Amniotic stem cell (primary cell): ENCODE measurements at places on chromosomes 13 and 19.

DNA sequence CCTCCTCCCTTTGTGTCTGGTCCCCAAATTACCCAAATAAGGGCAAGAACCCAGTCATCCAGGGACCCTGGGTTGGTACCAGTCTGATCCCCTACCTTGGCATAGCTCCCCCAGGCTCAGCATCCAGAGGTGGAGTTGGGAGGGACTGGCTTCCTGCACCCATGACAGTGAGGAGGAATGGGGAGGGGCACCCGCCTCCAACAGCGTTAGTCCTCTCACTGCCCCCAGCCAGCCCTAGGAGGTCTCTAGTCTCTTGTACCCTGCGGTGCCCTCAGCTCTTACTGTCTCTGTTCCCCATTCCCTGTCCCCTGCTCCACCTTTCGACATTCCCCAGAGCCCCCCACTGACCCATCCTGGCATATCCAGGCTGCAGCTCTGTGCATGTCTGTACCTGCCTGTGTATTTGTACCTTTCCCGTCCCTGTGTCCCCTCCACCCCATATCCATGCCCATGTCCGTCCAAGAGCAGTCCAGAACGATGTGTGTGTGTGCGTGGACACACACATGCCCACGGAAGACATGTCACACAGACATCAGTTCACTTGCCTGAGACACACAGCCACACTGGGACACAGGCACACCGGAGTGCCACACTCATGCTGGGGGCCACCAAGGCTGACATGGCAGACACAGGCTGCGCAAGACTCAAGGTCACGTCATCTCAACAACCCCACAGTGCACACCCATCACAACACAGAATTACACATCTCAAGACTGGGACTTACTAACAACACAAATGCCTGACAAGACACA, 17.8 kb downstream of the ERFL start:
- DNase-seq: no peak

GRCh38 chr19:30145467-30145866, 203.4 kb downstream of the URI1 start:
- no peak for DNase-seq

DNA sequence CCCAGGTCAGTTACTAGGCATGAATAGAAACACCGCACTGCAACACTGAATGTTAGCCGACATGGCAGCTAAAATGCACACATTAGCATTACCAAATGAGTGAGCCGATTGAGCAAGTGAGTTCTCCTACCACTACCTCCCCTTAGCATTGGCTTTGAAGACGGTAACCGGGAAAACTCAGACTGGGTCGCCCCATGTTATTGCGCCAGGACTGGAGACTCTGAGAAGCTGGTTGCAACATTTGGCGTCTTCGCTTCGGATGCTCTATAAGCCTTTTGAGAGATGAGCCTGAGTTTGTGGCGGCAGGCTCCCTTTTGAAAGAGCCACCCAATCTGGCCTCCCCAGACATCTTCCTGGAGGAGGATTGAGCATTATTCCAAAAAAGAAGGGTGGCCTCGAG, 68.5 kb upstream of the POMP start:
- no peak for DNase-seq

- no peak for DNase-seq
Observed at GRCh38 chr19:2126879-2127518, 24.4 kb downstream of the AP3D1 start.

DNA sequence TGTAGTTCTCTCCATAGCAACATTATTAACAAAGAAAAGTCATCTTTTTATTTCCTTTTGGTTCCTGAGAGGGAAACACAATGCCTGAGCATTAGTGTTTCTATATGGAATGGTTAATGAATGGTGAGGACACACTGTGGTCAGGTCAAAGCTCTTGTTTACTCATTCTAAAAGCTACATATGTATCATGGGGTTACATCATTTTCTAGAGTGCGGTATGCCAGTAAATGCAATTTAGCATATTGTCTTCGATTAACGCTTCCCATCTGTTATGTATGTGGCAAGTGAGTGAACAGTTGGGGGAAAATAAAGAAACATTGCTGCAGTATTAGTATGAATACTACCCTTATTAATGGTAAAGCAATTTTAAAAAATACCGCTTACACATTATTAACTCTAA, 1152.2 kb upstream of the SPRY2 start:
- DNase-seq: no peak

DNA sequence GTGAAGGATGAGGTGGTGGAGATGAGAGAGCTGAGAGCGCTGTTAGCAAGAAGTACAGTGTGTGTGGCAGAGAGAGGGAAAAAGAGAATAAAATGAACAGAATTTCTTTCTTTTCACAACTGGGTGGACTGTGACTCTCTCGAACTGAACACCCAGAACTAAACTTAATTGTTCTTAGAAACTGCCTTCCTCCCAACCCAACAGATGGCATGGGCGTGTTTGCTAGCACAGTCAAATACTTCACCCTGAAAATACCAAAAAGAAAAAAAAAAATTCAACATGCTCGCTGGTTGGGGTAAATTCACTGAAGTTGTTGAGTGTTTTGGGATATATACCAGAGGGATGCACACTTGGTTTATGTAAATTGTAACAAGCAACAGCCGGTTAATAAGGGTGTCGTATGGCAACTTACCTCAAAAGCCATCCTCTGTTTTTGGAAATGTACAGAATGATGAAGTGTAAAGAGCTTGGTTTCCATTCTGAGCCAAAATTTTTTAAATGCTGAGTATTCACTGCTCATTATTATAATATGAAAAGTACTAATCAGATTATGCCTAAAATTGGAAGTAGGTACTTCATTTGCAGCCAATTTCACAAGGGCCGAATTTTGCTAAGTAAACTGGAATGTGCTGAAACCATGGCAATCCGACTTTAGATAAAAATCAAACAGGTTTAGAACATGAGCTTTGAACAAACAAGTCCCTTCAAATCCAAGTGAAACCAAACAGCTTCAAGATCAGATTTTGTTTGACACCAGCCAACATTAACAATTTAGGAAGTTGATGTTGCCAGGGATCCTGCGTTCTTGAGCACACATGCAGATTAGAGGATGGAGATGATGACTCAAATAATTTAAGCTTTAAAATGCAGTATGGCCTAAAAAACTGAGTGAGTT, 115.8 kb downstream of the ZIC5 start:
- no peak for DNase-seq

DNA sequence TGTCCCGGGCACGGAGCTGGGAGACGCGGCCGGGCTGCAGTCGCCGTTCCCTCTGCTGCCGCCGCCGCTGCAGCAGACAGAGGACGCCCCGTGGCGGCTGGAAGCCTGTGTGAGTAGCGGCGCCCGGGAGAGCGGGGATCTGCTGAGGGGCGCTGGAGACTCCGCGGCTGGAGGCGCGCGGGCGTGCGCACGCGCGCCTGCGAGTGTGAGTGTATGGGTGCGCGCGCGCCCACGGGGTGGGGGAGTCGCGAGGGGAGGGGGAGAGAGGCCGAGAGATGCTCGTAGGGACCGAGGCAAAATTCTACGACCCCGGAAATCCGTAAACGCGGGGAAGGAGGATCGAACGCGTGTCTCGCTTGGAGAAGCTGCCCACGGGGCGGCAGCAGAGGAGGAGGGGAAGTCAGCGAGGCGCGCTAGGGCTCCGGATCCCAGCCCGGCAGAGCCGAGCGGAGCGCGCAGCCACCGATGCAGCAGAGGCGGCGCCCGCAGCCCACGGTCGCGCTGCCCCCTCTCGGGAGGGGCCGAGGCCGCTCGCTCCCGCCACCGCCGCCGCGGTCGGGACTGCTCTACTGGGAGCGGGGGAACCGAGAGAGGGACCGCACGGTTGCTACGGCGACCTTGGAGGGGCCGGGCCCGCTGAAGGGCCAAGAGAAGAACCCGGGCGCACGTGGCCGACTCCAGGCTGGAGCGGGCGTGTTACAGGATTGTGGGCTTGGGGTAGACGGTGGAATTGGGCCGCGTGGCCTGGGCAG, at the start of gene ENOX1:
TSS of gene ENOX1 (minus strand) at position 207 of the 752 bp plus-strand sequence.
- DNase-seq: peak; percentile 83

- no peak for DNase-seq
Observed at GRCh38 chr19:13770013-13770635, 4.1 kb upstream of the C19orf53 start.

DNA sequence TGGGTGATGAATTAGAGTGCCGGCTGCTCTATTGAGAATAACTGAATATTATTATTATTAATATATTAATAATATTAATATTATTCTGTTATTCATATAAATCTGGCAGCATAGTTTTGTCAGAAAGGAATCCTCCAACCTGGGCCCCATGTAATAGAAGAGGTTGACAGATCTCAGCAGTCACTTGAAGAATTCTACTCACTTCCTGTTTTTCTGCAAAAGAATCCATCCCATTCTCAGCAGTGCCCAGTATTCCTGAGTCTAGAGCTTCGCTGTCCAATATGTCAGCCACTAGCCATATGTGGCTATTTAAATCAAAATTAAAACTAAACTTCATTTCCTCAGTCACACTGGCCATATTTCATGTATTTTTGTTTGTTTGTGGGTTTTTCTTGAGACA, 72.4 kb upstream of the USPL1 start:
- no peak for DNase-seq

DNA sequence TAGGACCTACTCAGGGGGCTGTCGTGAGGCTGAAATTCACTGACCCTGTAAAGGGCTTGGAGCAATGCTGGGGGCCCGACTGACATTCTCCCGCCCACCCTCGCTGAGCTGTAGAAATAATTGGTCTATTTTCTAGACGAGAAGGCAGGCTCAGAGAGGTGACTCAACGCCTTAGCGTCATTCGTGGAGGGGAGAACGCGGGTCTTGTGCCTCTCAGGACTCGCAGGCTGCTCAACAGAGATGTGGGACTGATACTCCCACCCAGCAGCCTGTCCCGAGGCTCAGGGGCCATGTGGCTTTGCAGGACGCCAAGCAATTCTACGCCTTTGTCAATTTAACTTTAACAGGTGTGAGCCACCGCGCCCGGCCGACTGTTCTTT, 23.6 kb upstream of the ASPDH start:
- no peak for DNase-seq

DNA sequence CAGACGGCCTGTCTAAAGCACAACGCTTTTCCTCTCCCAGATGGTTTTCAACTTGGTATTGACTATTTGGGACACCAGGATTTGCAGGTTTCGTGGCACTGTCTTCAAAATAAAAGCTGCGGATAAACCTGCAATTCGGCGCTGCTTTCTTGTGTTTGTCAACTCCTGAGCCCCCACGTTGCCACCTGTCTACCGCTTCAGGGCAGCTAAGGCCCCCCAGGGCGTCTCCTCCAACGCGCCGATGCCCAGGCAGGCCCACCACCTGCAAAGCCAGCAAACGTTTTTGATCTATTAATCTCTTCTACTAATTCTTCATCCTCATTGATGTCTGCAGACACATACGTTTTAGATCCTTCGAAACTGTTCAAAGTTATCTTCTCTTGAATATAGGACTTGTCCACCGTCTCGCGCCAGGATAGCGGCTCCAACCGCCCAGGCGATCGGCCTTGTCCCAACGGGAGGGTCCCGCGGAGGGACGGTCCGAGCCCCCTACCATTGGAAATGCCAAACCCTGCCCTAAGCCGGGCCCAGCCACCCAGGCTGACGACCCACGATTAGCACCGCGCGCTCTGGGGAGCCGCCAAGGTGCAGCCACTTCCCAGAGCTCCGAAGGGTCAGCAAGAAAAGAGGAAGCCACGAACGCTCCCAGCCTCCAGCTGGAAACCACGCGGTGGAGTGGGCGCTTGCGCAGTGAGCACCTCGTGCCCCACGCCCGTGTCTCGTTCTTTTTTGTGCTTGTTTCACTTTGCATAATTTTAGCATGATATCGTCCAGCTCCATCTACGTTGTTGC, 23.4 kb upstream of the VN1R4 start:
- DNase-seq: no peak

GRCh38 chr19:39558624-39559117, 18.7 kb upstream of the EID2 start:
- no peak for DNase-seq

- peak; percentile 47 for DNase-seq
Observed at GRCh38 chr13:23500849-23501248, 67.3 kb upstream of the SACS start.

DNA sequence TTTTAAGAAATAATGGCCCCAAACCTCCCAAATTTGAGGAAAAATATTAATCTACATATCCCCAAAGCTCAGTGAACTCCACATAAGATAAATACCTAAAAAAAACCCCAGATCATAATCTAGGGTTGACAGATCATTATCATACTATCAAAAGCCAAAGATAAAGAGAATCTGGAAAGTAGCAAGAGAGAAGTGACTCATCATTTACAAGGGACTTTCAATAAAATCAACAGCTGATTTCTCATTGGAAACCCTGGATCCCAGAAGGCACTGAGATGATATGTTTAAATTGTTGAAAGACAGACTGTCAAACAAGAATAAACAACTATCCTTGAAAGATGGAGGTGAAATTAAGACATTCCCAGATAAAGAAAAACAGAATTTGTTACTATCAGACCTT, 199.3 kb downstream of the KCNRG start:
- DNase-seq: no peak

DNA sequence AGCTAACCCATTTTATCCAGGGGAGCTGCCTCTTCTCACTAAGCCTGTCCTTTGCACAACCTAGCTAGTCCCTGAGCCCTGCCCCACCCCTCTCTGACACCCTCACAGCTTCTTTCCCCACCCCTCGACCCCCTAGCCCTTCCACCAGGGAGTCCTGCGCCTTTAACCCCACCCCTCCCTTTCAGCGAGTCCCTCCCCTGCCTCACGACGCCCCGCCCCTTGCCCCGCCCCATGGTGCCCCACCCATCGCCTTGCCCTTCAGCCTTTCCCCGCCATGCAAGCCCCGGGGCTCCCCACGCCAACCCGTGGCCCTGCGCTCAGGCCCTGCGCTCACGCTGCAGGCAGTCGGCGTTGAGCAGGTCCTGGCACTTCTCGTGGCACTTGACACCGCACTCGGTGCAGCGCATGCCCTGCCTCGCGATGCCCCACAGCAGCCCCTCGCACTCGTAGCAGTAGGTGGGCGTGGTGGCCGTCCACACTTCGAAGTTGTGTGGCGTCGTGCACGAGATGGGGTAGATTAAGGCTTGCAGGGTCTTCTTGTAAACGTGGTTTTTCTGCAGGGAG, 40.0 kb downstream of the UNC13A start:
- no peak for DNase-seq

GRCh38 chr13:112210371-112210770, 143.4 kb downstream of the SOX1 start:
- DNase-seq: no peak

DNA sequence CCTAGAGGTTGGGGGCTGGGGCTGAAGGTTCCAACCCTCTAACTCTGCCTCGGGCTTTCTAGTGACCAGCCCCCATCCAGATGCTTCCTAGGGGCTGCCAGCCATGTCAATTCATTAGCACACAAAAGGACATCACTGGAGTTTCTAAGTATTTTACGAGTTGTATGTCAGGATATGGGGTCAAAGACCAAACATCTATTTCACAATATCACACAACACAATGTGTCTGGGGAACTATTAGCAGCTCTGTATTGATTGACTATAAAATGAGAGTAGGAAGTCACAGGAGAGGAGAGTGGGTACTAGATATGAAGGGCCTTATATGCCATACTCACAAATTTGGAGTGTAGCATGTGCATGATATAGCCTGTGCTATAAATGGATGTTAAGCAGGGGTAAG, 42.1 kb downstream of the LPAR6 start:
- DNase-seq: no peak

DNA sequence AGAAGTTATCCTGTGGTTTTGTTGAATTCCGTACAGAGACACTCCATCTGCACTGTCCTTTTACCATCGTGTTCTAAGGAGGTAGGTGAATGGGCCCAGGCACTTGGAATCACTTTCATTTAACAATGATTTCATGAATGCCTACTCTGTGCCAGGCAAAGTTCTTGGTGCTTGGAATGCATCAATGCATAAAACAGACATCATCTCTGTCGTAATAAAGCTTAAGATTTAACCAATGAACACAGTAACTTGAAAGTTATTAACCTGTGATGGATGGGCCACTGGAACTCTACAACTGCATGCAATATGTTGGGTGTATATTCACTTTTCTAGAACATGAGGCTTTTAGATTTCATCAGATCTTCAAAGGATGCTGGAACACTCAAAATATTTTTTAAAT, 14.1 kb upstream of the STARD13 start:
- no peak for DNase-seq
